Foreskin keratinocyte (primary cell): ENCODE measurements at places on chromosomes 2 and 18. TPM values are rescaled to one million over a fixed set of nuclear protein-coding genes. Genes with fewer than 3 reads are reported as not detected.

DNA sequence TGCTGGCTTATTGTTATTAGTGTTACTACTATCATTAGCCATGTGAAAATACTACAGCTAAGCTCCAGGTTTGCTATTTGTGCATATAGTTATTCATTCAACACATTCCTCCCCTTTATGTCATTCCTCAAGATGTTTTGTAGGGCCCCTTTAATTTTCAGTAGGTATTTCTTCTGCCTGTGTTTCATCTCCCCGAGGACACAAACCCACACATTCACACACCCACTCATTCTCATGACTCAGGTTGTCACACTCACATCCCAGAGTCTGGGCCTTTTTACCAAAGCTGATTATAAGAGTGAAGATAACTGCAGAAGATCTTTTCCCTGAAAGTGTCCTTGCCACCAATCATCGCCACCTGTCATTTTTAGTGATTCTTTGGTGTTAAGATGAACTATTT lies 68.6 kb upstream of the SPOPL start:
- DNase-seq: peak; percentile 50

The SCG2 gene
- 0.14 TPM in 1 of 2 replicates, not detected in the other for total RNA-seq

- DNase-seq: no peak
Measured at GRCh38 chr18:10322004-10322403, 132.4 kb upstream of the APCDD1 start.

The C1QL2 gene
- total RNA-seq: not detected in 2 replicates

GRCh38 chr2:198852248-198852647 lies 605.5 kb downstream of the SATB2 start:
- no peak for DNase-seq

GRCh38 chr18:49273241-49273880 lies 187.1 kb downstream of the DYM start:
- DNase-seq: peak; percentile 33

DNA sequence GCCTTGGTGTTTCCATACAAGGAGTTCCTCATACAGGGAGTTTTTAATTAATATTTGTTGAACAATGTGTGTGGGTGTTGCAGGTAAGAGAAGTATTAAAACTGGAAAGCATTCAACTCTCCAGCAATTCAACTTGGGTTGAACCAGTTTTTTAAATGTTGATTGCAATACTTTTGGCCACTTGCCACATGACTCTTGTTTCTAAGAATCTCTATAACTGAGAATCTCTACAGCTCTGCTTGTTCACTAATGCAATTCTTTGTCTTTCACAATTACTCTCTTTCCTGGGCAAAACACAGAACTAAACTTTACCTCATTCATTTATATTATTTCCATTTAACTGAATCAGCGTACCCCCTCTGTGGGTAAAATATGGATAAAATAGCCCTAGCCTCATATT lies 429.4 kb downstream of the ARHGAP15 start:
- peak; percentile 36 for DNase-seq

The ADAM23 gene
- 0.28 and 0.31 TPM in 2 replicates for total RNA-seq

GRCh38 chr2:227871375-227871791 lies at the start of gene DAW1:
TSS of gene DAW1 (plus strand) at chr2:227871631. CDS start at chr2:227871690, 59 bp downstream.
- DNase-seq: no peak

- DNase-seq: no peak
Measured at GRCh38 chr2:48984922-48985321, 169.4 kb downstream of the FSHR start.

DNA sequence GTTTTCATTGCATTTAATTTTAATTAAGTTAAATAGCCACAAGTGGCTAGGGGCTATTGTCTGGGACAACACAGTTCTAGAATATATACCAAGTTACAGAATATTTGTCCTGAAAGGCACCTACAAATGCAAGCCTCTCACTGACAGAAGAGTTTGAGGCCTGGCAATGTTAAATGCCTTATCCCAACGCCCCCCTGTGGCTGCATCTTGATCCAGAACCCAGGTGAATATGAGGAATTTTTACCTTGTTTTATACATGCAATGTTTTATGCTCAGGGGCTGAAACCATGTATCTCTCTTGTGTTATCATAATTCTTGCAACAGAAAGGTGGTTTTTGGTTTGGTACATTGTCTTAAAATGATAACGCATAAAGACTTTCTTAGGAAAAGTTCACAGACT lies 71.8 kb upstream of the SEC11C start:
- no peak for DNase-seq
